GM12891 (cell line): ENCODE measurements at places on chromosomes 16 and 17.

DNA sequence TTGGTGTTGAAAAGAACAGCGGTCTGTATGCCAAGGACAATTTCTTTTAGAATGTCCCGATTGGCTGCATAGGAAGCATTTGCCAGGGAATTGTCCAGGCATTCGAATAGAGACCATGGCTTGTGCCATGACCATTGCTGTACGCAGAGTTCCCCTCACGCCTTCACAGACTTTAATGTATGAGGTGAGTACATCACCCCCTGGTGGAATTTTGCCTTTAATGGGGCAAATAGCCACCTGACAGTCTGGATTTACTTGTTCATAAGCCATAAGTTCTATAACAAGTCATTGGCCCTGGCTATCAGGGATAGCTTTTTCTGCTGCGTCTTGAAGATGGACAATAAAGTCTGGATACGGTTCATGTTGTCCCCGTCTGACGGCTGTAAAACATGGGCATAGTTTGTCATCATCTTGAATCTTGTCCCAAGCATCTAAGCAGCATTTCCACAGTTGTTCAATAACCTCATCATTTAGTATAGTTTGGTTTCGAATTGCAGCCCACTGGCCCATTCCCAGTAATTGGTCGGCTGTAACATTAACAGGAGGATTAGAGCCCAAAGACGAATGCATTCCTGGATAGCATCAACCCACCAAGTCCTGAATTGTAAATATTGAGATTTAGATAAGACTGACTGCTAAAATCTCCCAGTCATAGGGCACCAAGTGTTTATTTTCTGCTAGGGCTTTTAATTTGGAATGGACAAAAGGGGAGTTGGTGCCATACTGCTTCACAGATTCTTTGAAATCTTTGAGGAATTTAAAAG, 67.7 kb upstream of the ARL4D start:
- DNase-seq, result no peak

- no peak for DNase-seq
These were observed 592 bp downstream of the ALDOA start for GRCh38 chr16:30065943-30066760.

- peak; percentile 57 for DNase-seq
These were observed 10.3 kb downstream of the ITGAX start for GRCh38 chr16:31365131-31365865.

- DNase-seq, result no peak
These were observed 160.6 kb downstream of the MAF start for GRCh38 chr16:79439901-79440300.

GRCh38 chr17:42061646-42062487, 11.5 kb upstream of the C17orf113 start:
- no peak for DNase-seq

DNA sequence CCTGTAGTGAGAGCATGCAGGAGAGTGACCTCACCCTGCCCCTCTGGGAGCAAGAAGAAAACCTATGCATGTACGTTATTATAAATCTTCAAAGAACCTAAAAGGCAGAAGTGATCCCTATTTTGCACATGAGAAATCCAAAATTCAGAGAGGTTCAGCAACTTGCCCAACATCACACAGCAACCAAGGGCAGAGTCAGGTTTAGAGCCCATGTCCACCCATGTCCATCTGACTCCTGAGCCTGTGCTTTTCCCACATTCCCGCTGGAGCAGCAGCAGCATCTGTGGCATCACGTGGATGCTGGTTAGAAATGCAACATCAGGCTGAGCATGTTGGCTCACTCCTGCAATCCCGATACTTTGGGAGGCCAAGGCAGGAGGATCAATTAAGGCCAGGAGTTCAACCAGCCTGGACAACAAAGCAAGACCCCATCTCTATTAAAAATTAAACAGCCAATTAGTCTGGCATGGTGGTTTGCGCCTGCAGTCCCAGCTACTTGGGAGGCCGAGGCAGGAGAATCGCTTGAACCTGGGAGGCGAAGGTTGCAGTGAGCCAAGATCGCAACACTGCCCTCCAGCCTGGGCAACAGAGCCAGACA, 26.3 kb downstream of the METTL22 start:
- DNase-seq, result no peak

- DNase-seq, result no peak
These were observed 1259.0 kb upstream of the GOT2 start for GRCh38 chr16:59993101-59993500.

DNA sequence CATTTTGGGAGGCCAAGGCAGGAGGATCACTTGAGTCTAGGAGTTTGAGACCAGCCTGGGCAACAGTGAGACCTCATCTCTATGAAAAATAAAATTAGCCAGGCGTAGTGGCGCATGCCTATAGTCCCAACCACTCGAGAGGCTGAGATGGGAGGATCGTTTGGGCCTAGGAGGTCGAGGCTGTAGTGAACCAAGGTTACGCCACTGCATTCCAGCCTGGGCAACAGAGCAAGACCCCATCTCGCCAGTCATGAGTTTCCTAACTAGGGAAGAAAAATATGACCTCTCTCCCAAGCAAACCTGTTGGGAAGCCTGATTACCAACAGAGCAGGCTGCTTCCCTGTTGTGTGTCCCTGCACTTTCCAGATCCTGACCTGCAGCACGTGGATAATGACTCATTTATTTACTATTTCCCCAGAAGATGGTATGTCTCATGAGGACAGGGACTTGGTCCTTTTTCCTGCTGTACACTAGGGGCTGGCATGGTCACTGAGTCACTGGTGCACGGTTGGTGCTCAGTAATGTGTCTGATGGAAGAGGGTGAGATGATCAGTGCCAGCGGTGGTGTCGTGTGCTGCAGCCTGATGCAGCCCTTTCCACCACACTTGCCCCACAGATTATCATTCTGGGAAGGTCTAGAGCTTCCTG, 30.8 kb downstream of the NMT1 start:
- no peak for DNase-seq

DNA sequence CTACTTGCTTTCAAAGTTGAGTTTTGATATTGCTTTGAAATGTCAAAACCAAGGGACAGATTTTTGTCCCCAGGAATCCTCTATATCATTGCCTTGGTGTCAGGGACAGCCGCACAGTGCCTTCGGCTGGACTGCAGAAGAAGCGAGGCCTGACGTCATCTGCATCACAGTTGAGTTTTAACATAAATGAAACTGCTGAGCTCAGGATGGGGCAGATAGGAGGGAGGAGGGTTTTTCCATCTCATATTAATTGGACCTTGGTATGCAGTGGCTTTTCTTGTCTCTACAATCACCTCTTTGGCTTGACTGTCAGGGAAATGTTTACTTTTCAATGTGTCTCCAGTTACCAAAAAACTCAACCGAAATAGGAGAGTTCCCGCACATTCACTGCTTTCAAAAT, 111.3 kb downstream of the AATF start:
- DNase-seq, result no peak

GRCh38 chr16:27515874-27516353, 33.8 kb downstream of the GTF3C1 start:
- DNase-seq, result peak; percentile 54

GRCh38 chr16:17602678-17603077, 131.9 kb upstream of the XYLT1 start:
- no peak for DNase-seq

- DNase-seq, result no peak
These were observed 170.3 kb downstream of the FOXL1 start for GRCh38 chr16:86748652-86749051.

DNA sequence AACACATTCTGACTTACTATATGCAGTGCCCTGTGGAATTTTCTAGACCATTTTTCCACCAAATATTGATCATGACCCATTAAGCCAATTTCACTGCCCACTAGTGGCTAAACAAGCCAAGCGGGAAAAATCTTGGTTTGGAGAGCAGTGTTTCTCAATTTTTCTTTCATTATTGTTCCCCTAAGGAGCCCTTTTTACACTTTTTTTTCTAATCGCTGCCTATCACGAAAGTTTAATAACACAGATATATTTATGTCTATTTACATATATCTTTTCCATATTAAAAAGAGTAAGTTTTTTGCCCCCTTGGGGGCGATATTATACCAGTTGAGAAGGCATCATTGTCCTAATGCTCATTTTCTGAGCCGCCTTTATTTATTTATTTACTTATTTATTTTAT, 10.8 kb upstream of the TLCD3B start:
- DNase-seq, result no peak

DNA sequence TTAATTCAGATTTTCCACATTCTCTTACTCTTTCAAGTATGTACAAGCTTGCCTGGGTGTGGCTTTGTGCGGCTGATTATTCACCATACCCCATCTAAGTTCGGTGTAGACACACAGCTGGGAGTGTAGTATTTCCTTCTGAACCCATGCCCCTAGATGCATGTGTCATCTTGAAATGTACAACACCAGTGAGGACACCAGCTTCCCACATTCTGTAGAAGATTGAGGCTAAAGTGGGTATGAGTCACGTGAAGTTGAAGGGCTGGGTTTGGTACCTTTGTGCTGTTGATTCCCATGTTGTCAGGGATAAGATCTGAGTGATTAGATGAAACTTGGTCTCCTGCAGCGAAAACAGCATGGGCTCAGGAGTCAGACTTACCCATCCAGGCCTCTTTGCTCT, 14.6 kb upstream of the DHX8 start:
- no peak for DNase-seq

- DNase-seq, result no peak
These were observed 183.5 kb upstream of the CPHXL start for GRCh38 chr16:75909746-75910145.

DNA sequence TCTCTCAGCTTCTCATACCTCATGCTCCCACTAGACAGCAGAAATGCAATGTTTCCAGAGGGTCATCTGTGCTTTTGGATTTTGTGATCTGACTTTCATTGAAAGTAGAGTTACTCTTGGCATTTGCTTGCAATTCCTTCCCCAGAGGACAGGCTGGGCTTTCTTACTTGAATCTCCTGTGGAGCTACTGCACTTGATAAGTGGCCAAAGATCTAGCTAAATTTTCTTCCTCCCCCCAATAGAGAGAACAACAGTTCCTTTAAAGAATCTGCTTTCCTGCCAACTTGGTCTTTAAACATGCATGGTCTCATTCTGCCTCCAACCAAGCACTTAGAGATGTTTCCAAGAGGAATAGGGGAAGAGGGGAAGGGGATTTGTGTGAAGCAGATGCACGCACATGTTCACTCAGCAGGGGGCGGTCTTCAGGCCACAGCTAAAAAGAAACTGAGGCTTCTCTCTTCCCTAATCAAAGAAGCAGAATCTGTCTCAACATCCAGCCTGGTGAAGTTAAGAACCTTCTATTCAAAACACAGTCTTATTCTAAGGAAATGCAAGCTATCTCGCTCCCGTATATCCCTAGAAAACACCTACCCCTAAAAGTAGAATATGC, 229.6 kb downstream of the ZFHX3 start:
- no peak for DNase-seq

DNA sequence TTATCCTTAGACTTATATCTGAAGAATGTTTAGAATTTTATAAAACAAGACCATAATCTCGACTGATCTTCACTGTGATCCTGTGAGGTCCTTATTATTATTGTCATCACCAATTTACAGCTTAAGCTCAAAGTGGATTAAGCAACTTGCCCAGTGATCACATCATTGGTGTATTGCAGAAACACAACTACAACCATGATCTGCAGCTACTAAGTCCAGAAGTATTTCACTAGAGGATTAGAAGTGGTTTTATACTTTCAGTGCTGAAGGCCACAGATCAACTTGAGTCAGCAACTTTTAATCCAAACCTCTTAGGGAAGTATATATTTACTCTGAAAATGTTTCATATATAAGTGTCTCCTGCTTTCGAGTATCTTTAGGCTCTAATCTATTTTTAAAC, 624.3 kb upstream of the SOX9 start:
- no peak for DNase-seq

- DNase-seq, result no peak
These were observed 22.4 kb upstream of the ABCC3 start for GRCh38 chr17:50612281-50612680.

DNA sequence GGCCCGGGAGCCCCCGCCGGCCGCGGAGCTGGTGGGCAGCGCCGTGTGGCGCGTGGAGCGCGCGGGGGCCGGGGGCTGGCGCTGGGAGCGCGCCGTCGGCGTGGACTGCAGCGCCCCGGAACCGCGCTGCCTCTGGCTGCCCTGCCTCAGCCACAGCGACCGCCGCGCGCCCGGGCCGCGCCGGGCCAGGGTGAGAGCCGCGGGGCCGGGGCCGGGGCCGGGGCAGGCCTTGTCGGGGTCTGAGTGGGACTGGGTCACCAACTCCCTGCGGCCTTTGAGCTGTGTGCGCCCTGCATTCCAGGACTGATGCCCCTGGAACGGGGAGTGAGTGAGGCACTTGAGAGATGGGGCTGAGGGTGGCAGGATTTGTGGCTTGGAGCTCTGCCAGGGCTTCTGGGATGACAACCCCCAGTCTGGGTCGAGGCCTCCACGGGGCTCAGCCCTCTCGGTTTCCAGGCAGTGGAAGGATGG, 25.7 kb downstream of the ARHGAP23 start:
- DNase-seq, result no peak

GRCh38 chr17:73133911-73134649, 30.7 kb upstream of the SSTR2 start:
- no peak for DNase-seq

GRCh38 chr16:73420676-73421075, 372.7 kb upstream of the ZFHX3 start:
- DNase-seq, result no peak

DNA sequence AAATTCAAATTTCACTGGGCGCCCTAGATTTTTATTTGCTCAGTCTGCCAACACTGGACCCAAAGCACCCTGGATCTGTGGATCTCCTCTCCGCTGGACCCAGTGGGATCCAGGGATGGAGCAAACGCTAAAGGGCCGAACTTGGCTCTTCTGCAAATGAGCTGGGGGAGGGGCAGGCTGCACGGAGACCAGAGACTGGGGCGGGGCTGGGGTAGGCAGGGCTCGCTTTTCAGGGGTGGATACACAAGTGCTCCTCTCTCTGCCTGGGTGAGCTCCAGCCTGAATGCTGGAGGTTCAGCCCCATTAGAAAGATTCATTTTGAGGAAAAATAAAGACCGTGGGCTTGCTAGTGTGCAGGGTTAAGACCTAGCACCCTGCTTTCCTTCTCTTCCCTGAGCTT, 8.9 kb downstream of the CBX4 start:
- DNase-seq, result no peak

- DNase-seq, result peak; percentile 78
These were observed 653 bp downstream of the SRRM2 start for GRCh38 chr16:2752850-2753732.

DNA sequence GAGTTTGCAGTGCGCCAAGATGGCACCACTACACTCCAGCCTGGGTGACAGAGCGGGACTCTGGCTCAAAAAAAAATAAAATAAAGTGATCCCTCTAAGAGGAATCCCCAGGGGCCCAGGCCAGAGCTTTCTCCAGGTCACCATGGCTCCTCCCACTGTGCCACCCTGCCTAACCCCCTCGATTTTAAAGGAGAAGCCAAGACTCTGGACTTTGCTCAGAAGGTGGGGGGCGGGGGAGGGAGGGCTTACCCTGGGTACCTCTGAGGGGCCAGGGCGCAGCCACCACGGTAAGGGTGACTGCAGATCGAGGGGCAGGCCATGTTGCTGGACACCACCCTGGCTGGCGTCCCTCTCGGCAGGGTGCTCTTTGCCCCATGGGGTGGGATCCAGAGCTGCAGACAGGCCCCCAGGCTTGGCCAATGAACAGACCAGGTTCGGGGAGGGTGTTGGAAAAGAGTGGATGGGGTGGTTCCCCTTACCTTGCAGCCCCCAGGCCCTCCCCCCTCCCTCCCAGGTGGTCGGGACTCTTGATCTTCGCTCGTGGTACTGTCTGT, 455 bp upstream of the GRB7 start:
- DNase-seq, result no peak
